ENCODE measurements at places on chromosomes 13 and 19. TPM values are rescaled to one million over a fixed set of nuclear protein-coding genes. Genes with fewer than 3 reads are reported as not detected.
A peak's percentile ranks its signal among the peaks of the same experiment; 100 is the strongest.

GRCh38 chr19:2815191-2815614 lies 4.5 kb upstream of the ZNF554 start:
- no peak for DNase-seq

GRCh38 chr13:56563663-56564062 lies 577.1 kb upstream of the PRR20A start:
- no peak for DNase-seq

DNA sequence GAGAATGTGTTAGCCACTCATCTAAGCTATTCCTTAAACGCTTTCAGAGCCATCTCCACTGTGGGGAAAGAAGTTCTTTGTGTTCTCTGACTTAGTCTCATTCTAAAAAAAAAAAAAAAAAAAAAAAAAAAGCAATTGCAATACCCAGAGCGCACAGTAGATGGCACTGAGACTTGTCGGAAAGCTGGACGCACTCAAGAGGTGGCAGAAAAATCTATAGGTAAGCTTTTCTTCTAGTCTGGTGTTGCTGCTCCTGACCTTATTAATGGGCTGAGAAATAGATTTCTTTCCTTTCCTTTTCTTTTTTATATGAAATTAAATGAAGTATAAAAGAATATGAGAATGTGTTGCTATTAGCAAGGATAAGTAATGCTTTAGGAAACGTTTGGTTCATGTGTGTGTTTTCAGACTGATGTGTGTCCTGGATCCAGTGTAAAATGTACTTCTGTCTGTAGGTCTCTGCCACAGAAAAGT lies 4.7 kb upstream of the GJB2 start:
- peak; percentile 75 for DNase-seq

- DNase-seq: no peak
Observed at GRCh38 chr13:73230716-73231115, 171.9 kb downstream of the KLF5 start.

FSD1 gene
- 15.5 TPM for total RNA-seq

DNA sequence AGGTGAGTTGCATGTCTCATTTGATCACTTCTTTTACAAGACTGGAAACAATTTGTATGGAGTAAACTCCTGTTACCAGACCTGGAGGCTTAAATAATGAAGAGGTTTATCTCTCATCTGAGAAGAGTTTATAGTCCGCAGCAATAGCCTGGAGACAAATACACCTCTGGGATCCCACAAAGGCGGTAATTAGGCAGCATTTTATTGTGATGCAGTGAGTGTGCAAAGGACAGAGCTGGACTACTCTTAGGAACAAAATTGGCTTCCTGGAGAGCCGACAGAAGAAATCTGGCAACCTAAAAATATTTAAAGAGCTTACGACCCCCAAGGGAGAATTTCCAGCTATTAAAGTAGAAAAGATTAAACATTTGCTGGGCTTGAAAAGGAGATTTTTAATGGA lies 11.8 kb upstream of the KATNAL1 start:
- DNase-seq: no peak

- DNase-seq: no peak
Observed at GRCh38 chr19:36215276-36216123, 594 bp downstream of the ZNF146 start.

MCF2L gene
- 3.0 TPM for total RNA-seq

DNA sequence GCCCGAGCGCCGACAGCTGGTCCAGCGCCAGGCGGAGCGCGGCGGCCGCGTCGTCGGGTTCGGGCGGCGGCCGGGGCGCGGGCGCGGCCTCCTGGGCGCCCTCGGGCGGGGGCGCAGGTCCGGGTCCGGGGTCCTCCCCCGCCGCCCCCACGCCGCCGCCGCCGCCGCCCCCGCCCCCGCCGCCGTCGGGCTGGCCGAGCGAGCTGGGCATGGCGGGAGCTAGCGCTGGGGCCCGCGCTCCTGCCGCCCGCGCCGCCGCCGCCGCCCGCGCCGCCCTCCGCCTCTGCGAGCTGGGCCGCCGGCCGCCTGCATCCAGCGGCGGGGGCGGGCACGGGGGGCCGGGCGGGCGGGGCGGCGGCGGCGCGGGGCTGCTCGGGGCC lies 287 bp downstream of the MEX3D start:
- peak; percentile 25 for DNase-seq

- DNase-seq: no peak
Observed at GRCh38 chr13:70107498-70108281, at the start of gene ATXN8OS. ATXN8OS (plus strand) TSS chr13:70107826.

DNA sequence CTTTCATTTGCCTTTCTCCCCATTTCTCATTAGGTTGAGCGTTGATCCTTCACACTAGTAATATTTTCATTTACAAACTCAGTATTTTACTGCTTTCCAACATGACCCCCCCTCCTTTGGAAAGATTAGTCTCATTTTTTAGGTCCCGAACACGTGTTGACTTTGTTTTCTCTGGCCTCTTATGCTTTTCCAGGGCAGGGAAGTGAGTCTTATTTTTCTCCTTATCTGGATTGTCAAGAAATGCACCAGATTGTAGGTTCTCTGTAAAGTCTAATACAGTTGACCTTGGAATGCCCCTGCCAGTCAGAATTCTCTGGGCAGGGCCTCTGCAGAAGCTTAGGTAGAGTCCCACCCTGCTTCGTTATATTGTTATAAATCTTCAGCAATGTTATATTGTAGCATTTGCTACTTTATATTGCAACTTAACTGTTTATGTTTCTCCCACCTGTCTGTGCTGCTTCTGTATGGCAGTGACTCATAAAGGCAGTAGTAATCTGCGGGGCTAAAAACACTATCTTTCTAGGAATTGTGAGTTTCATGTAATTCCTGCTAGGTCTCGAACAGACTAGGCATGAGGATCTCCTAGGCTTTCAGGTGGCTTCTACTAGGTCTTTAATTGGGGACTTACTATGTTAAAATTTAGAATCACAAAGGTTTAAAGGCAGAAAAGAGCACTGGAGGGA lies 2.0 kb downstream of the TDRD3 start:
- no peak for DNase-seq

GRK1 gene
- not detected for total RNA-seq

DNA sequence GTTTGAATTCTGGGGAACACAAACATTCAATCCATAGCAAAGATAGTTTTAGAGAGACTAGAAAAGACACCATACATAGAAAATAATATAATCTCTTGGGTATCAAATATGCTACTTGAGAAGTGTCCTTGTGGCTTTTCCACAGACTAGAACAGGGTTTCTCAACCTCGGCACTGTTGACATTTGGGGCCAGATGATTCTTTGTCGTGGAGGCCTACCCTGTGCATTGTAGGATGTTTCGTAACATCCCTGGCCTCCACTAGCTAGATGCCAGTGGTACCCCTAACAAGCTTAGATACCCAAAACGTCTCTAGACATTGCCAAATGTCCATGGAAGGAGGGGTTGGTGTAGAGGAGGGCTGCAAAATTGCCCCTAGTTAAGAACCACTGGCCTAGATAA lies 2.2 kb upstream of the ESD start:
- DNase-seq: no peak

GRCh38 chr13:23778002-23778652 lies 111.1 kb downstream of the MIPEP start:
- no peak for DNase-seq

IGFL3 gene
- total RNA-seq: not detected

PCSK4 gene
- total RNA-seq: 5.3 TPM

DNA sequence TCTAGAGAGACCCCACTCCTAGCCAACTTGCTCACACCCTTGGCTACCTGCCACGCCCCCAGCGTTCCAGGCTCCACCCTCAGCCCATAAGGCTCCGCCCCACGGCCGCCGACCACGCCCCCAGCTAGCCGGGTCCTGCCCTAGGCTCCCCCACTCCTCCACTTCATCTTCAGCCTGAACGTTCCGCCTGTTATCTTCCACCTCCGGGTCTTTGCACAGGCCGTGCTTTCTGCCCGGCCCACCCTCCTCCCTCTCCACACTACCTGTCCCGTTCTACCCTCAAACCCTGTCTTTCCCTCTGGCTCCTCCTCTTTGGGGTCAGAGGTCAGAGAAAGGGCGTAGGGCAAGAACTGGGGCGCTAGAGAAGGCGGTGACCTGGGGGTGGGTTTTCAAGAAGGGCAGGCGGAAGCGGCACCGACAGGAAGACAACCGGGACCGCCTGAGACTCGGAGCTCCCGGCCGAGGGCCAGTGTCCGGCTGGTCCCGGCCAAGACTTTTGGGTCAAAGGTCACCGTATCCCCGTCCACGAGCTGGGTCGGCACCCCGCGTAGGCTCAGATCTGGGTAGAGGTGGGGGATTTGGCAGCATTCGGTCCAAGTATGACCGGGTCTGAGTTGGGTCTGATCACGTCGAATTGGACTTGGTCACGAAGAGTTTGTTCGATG lies 2.2 kb downstream of the PDE4C start:
- no peak for DNase-seq
